Globus pallidus (tissue), 1 donor: ENCODE measurements at places on chromosomes 4 and X.
A peak's percentile ranks its signal among the peaks of the same experiment; 100 is the strongest.

- no peak for DNase-seq
Observed at GRCh38 chrX:74238771-74239170, 65.2 kb upstream of the ZCCHC13 start.

DNA sequence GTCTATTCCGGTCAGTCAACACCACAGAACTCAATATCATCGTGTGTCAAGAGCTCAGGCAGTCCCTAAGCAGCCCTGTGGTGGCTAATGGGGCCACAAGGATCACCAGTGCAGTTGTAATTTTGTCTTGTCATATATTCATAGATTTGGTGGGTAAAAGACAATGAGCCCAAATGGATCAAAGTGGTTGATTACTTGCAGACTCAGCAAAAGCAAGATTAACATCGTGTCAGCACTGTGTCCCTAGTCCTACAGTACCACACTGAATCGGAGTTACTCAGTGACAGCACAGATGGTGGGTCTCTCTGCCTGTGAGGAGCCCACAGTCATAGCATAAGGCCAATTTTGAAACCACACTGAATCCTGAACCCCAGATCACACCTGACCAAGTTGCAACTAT, 8.7 kb downstream of the XAGE5 start:
- DNase-seq = no peak

- no peak for DNase-seq
Observed at GRCh38 chrX:134626434-134626833, 31.8 kb downstream of the PLAC1 start.

DNA sequence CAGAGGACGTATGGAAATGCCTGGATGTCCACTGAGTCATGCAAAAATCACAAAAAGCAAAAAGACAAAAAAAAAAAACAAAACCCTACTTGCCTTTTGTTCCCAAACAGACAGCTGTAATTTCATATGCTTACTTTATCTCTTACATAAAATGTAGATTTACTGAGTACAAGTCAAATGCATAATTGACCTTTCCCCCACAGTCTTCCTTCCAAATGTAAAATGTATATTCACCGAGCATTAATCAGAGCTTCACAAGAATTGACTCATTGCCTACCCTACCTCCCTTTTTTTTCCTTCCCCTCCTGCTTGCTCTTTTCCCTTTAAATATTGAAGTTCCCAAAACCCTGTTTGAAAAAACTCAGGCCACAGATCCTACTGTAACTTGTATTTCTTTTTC, 32.5 kb upstream of the TMPRSS11B start:
- no peak for DNase-seq

GRCh38 chr4:127788517-127788916, 6.4 kb downstream of the HSPA4L start:
- peak; percentile 7 for DNase-seq
